Kidney tubule cell (primary cell): ENCODE measurements at places on chromosomes 3 and 15.

GRCh38 chr3:50550079-50550736, 17.3 kb downstream of the C3orf18 start:
- peak; percentile 46 for DNase-seq

- DNase-seq: peak; percentile 45
These were observed 653 bp upstream of the WDR6 start for GRCh38 chr3:49006408-49007067.

DNA sequence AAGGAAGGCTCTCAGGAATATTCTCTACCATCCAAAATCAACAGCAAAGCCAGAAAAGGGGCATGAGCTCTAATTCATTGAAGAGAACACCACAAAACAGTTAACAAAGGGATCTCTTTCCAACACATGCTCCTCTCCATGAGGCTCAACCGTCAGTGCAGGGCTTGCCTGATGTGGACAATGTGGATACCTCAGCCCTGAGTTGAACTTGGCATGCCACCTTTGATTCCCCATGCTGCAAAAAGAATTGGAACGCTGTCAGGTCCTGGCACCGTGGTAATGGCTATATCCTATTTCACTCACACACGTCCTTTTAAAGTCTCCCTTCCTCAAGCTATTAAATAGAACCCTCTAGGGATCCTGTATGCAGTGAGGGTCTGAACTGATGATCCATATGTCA, 30.7 kb upstream of the IP6K2 start:
- DNase-seq: no peak

DNA sequence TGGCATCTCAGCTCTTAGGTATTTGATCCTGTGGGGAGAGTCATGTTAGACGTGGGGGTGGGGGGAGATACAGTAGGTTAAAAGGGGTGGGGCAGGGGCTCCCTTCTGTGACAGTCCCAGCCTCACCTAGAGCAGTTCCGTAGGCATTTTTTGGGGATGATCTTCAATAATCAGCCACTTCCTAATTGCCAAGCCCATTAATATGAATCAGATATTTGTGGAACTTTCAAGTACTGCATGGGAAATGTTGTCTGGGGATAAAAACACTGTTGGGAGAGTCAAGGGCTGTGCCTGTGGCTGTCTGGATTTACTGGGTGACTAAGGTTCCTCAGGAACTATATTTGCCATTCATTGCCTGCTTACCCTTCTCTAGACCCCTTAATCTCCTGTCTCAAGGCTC, 9.5 kb downstream of the C3orf52 start:
- peak; percentile 56 for DNase-seq

DNA sequence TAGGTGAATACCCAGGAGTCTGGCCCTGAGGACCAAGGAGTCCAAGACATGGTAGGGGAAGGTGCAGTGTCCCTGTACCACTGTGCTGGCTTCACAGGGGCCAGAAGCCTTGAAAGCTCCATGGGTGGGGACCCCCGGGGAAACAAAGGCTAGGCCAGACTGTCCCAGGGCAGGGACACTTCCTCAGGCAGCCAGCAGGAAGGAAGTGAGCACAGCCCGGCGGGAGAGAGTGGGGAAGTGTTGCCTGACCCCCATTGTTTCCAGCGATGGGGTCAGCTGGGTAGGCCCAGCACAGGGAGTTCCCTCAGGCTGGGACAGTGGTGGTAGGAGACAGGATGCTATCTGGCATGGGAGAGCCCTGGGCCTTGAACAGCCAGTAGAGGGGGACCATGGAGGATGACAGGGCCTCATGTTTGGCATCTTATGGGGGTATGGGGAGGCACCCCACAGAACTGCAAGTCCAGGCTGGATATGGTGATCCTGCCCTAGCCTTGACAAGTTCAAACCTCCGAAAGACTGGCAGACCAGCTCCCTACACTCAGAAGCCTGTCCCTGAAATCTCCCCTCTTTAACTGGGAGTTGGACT, 1.2 kb upstream of the HYAL2 start:
- DNase-seq: no peak

DNA sequence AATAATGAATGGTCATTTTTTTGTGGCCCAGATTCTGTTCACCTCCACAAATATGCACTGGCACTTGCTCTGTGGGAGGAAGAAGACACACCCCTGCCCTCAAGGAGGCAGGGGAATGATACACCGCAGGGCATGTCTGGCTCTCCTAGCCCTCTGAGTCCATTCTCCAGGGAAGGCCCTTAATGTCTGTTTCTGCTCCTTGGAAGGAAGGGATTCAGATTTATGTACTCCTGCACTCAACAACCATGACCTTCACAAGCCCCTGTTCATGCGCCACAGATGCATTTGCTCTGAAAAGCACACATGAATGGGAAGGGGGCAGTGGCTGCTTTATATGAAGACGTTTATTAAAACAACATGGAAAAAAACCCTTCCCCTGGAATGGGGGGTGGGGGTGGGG, 333.8 kb downstream of the EPHB1 start:
- DNase-seq: no peak

DNA sequence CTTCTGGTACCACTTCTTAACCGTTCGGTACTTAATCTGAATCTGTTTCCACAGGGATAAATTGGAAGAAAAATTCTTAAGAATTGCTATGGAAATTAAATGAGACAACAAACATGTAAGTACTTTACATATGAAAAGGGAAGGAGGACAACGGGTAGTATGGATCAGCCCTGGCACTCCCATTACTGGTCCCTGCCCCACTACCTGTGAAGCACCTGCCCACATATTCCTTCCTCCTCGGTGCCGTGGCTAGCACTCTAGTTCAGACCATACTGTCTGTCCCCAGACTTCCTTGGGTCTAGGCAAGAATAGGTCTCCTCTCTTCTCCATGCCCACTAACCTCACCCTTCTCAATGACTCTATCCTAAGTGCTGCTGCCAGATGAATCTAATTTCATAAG, 46.2 kb downstream of the SHQ1 start:
- DNase-seq: no peak

DNA sequence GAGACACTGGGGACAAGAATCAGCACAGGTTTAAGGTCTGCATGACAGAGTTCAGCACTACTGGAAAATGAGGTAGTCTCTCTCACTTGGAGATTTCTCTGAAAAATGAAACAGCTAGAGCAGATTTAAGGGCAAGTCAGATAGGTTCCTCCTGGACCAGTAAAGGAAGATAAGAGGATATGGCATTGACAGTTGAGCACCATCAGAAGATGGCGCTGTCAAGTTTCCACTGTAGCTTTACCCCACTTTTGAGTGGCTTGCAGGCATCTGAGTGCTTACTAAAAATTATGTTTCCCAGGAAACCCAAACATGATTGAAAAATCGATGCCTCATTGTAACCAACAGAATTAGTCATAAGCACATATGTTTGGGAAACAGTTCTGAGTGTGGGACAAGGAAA, 407.2 kb upstream of the UBE2E2 start:
- peak; percentile 8 for DNase-seq

DNA sequence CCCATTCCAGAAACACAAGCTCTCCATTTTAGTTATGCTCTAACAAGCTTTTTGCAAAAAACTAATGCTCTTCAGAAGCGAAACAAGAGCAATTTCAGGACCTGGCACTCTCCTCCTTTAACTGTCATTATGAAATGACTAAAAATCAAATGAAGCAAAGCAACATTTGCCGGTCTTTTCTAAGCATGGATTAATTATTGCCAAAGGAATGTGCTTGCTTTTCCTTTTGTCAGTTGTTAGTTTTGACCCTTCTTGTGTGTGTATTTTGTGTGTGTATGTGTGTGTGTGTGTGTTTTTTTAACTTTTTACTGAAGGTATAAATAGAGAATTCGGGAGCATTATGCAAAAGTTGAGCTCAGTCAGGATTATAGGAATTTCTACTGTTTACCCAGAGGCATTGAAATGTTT, 509.1 kb downstream of the TUSC7 start:
- peak; percentile 22 for DNase-seq

- no peak for DNase-seq
These were observed 357.0 kb upstream of the ICE2 start for GRCh38 chr15:60835974-60836373.

- no peak for DNase-seq
These were observed 60.0 kb downstream of the FLNB start for GRCh38 chr3:58068122-58068809.
